ENCODE measurements at places on chromosomes 16 and 17.

DNA sequence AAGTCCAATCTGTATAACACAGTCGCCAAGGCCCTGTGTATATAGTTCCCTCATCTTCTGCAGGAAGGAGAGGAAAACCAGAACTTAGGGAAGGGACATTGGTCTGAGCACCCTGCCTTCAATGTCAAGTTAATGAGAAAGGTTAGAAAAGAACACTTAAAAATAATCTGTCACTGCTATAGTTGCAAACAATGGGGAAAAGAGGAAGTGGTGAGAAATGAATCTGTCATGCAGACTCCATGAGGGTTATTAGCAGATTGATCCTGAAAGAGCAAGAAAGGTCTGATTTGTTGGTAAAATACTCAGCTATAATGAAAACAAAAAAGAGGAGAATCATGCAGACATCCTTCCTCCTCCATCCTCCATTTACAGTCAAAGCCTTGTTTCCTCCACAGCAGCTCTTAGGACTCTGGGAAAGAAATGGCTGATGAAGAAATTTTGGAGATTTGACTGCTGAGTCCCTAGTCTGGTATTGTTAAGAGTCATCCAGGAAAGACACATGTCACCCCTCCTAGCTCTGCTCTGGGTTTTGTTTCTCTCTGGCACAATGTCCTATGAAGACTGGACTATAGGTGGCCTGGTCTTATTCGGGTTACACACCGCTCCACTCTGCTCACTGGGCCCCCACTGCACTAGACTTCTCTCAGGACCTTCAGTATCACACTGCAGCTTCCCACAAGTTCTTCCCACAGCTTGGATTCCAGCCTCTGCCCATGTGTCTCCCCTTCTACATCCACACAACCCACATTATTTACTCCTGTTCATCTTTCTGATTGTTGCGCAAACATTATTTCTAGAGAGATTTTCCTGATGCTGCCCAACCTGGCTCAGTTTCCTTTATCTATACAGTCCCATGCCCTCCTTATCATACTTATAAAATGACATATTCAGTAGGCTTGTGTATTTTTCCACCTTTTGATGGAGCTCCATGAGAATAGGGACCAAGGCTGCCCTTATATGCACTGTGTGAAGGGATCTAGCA lies 56.5 kb upstream of the XYLT1 start:
- DNase-seq: no peak

- DNase-seq: no peak
These were observed 175.5 kb downstream of the CYB561 start for GRCh38 chr17:63270610-63271009.

GRCh38 chr16:87740441-87740840 lies 25.3 kb downstream of the KLHDC4 start:
- no peak for DNase-seq

- no peak for DNase-seq
These were observed 1.2 kb downstream of the FOXF1 start for GRCh38 chr16:86511317-86512161.

- DNase-seq: no peak
These were observed 517.3 kb upstream of the ZFHX3 start for GRCh38 chr16:73565263-73565662.

DNA sequence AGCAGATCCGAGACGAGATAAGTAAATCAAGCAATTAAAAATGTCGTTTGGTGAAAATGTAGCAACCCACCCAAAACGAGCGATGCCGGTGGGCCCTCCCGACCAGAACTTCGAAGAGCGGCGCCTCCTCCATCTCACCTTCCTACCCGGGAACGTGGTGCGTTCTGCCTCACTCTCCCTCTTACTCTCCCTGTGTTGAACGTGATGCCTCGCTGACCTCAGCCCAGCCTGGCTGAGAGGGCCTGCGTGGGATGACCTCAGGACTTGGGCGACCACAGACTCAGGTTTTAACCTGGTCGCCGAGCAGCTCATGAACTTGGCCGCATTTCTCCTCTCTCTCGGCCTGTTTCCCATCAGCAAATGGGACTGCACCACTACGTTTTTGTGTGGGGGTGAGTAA lies 69.7 kb upstream of the RPL38 start:
- no peak for DNase-seq

- no peak for DNase-seq
These were observed 29.0 kb downstream of the PSMD7 start for GRCh38 chr16:74325641-74326040.

- DNase-seq: no peak
These were observed 993 bp upstream of the ANKRD11 start for GRCh38 chr16:89491238-89491869.

DNA sequence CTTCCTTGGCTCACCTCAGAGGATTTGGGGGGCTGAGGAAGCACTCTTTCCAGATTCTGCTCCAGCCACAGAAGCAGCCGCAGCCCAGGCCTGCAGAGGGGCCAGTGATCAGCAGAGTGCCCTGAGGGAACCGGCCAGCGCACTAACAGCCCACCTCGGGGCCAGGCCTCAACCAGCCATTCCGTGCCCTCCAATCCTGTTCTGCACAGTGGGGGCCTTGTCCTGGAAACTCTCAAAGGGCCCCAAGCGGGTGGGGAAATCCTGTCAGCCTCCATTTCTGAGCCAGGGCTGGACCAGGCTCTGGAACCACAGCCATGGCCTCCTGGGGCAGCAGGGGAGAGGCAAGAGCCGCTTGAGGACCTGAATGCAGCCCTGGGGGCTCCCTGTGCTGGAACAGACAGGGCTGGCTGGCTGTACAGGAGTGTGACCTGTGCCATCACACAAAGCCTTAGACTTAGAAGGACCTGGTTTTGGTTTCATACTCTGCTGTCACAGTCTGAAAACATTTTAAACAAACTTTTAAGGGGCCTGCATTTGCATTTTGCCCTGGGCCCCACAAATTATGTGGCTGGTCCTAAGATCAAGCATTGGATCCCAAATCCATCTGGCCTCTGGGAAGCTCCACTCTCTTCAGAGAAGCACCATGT lies 10.0 kb downstream of the CNGB1 start:
- DNase-seq: no peak

- no peak for DNase-seq
These were observed 58.5 kb downstream of the TNFRSF13B start for GRCh38 chr17:16913463-16913862.

GRCh38 chr17:3796822-3797170 lies 4.2 kb downstream of the ITGAE start:
- DNase-seq: peak; percentile 12

DNA sequence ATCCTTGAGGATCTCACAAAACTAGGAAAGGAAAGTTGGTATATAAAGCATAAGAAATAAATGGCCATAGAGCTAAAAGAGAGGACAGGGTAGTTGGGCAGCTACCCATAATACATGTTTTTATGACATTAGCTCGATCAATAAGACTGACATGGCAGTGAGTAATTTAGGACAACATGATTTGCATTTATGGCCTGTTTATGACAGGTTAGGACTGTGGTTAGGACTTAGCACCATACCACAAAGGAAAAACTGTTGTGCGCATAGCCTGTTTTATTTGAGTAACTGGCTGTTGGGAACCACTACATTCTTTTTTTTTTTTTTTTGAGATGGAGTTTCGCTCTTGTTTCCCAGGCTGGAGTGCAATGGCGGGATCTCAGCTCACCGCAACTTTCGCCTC lies 18.0 kb upstream of the TRIM37 start:
- no peak for DNase-seq

DNA sequence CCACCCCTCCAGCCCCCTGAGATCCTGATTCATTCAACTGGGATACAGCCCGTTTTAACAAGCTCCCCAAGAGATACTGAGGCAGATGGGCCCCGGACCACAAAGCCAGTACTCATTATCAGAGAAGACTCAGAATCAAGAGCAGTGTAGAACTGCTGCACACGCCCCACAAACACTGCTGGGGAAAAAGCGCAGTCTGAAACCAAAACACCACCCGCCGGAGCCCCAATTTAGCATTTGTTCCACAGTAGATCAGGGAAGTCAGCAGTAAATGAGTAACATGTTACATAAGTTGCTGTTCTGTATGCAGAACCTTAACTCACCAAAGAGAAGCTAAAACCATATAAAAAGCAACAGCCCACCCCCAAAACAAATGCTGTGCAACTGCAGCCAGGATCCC lies 123.6 kb downstream of the CDYL2 start:
- no peak for DNase-seq

GRCh38 chr16:24653725-24654124 lies 75.7 kb upstream of the TNRC6A start:
- no peak for DNase-seq

GRCh38 chr17:5413682-5414081 lies 5.8 kb downstream of the NUP88 start:
- no peak for DNase-seq
